Choroid plexus epithelial cell (primary cell): ENCODE measurements at places on chromosomes 3 and 15.

- DNase-seq, result no peak
Observed at GRCh38 chr3:151275091-151275490, 3.3 kb downstream of the P2RY14 start.

- no peak for DNase-seq
Observed at GRCh38 chr15:38652998-38653397, 88.4 kb upstream of the RASGRP1 start.

DNA sequence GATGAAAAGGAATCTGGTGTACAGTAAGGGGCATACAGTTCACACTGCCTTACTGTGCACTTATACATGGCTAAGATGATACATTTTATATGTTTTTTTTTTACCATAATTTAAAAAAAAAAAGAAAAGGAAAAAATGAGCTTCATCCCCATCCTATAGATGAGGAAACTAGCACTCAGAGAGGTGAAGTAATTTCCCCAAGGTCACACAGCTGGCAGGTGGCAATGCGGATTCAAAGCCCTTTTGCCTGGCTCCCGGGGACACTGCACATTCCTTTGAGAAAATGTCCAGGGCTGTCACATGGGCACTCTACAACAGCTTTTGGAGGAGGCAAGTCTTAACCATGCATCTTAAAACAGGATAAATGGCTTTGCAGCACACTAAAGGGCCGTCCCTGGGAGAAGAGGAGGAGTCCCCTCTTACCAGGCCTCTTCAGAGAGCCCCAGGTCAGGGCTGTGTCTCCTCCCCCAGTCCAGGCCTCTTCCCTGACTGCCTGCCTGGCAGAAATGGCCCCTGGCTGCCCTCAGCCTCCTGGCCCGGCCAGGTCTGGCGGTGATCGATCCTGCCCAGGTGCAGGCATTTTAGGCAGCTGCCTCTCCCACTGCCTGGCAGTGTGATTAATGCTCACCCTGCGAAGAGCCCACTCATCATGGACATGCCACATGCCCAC is 95.1 kb upstream of the LINGO1 start:
- DNase-seq, result no peak

- no peak for DNase-seq
Observed at GRCh38 chr3:84825817-84826216, 133.0 kb upstream of the CADM2 start.

GRCh38 chr3:112020674-112021085 is 13.9 kb upstream of the TMPRSS7 start:
- no peak for DNase-seq

GRCh38 chr3:195441476-195441991 is 1.3 kb downstream of the ACAP2 start:
- DNase-seq, result no peak
